Umbilical cord (tissue), 2 donors: ENCODE measurements at places on chromosomes 7 and 10. TPM values are rescaled to one million over a fixed set of nuclear protein-coding genes. Genes with fewer than 3 reads are reported as not detected.

DNA sequence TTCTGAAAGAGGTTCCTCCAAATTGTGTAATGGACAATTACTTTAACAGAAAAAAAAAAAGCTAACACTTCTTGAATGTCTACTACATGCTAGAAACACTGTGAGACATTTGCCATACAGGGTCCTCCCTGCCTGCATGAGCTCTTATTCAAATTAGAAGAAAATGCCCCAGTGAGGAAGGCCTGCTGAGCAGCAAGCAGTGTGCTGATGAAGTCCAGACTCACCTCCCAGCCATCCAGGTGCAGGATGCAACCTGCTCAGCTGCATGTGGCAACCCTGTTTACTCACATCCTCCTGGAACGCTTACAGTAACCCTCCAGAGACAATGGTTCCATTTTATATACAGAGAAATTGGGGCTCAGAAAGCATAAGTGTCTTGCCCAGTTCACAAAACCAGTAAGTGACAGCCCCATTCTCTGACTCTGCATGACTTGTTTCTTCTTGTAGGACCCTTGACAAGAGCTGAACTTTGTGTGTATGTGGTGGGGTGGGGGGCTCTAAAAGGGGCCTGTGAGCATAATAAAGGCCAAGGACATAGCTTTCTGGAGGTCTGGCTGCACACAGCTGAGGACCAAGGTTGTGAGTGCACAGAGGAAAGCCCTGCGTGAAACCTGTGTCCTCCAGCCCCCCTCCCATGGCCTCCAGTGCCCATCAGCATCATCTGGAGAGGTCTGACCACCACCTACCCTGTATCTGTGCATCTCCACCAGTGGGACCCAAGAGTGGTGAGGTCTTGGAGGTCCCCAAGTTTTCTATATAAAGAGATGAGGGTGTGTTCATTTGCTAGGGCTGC lies 387.8 kb downstream of the GRID1 start:
- DNase-seq = peak; percentile 22

DNA sequence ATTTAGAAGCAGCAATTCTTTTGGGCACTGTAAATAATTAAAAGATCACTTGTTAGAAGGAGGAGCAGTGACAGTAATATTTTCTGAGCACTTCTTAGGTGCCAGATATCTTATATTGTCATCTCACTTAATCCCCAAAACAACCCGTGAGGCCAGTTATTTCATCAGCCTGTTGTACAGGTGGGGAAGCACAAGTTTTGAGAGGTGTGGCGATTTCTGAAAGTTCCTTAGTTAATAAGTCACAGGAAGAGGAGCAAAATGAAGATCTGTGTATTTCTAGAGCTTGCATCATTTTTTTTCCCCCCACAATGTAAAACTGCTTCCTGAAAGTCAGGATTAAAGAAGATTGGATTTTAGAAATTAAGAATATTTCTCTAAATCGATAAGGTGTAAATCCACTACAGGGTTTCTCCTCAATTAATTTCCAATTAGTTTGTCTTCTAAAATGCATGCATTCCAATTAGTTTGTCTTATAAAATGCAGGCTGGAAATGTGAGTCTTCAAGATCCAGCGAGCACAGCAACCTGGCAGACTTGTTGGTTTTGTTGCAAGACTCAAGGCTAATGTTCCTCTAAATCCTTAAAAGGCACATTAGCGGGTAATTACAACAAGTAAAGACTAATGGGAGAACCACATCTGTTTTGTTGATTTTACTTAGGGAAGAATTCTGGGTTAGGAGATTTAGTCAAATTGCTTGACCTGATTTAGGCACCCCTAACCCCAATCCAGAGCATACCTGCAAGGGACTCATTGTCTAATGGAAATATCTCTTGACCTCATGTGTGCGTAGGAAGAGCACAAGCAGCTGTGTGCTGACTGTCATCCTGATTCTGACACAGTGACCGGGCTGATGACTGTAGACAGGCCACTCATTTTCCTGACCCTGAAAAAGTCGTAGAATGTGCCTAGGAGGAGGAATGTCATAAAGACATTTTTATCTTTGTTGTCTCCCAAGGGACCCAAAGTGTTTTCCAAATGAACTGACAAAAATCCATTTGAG lies 272.0 kb downstream of the BAMBI start:
- no peak for DNase-seq

GRCh38 chr7:71793251-71793650 lies 618.9 kb downstream of the CALN1 start:
- no peak for DNase-seq

DNA sequence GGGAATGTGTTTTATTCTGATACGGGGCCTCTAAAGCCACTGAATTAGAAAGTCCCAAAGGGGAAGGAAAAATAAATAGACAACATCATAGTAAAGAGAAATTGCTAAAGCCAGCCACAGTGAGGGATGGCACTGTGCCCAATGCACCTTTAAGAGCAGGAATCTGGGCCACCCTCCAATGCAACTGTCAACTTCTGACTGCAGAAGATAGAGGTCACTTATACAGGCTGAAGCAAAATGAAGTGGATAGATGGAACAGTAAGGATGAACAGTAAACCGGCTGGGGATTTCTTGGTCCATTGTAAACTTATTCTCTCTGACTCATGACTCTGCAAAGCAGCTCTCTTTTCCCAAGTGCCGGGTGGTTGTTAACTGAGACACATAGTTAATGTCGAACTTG lies 54.0 kb upstream of the KCNIP2 start:
- no peak for DNase-seq

- no peak for DNase-seq
Measured at GRCh38 chr10:13110908-13111307, 10.9 kb downstream of the OPTN start.

DNA sequence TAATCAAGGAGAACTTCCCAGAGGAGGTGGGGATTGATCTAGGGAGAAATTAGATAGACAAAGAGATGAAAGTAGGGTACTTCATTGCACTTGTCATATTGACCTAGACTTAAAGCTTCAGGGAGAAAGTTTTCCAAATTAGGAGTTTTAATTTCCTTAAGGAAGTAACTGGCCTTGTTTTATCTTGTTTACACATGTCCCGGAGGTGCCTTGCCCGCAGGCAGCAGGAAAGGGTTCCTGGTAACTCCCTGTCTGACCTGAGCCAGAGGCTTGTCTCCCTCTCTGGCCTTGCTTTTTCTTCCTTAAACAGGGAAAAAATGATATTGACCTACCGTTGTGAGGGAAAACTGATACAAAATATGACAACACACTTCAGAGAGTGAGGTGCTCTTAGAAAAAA lies 181.6 kb downstream of the EVX1 start:
- DNase-seq = no peak

- no peak for DNase-seq
Measured at GRCh38 chr10:5685764-5686240, 1.2 kb downstream of the TASOR2 start.

GRCh38 chr7:136183981-136184380 lies 206.8 kb upstream of the MTPN start:
- peak; percentile 59 for DNase-seq

DNA sequence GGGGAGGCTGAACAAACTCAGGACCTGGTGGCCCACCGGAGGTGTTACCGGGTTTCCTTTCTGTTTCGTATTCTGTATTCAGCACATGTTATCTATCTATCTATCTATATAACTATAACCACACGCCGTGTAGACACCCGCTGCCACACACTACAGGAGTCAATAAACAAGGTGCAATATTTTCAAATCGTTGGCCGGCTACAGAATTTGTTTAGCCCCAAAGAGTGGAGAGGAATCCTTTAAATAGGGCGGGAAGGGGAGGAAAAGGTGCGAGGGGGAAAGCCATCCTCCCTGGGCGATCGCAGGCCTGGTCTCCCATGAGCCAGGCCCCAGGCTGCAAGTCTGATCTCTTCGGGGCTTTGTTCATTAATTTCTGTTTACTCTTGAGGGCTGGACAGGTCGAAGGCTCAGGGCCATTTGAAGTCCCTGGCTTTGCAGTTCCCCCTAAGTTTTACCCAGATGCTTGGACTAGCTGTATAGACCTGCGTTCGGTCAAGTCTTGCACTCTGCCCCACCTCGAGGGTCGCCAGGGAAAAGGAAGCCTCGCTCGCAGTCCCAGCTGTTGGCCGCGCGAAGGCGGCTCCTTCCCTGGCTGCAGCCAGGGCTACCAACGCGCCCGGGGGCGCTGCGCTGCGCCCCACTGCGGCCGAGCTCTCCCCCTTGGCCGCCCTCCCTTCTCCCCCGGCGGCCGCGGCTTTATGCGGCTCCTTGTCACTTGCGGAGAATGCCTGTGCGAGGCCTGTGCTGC lies 3.8 kb downstream of the NKX2-3 start:
- DNase-seq = no peak

- DNase-seq = no peak
Measured at GRCh38 chr7:140881507-140882228, 43.1 kb downstream of the BRAF start.

GRCh38 chr10:106931159-106931852 lies 233.2 kb downstream of the SORCS1 start:
- peak; percentile 5 for DNase-seq

DNA sequence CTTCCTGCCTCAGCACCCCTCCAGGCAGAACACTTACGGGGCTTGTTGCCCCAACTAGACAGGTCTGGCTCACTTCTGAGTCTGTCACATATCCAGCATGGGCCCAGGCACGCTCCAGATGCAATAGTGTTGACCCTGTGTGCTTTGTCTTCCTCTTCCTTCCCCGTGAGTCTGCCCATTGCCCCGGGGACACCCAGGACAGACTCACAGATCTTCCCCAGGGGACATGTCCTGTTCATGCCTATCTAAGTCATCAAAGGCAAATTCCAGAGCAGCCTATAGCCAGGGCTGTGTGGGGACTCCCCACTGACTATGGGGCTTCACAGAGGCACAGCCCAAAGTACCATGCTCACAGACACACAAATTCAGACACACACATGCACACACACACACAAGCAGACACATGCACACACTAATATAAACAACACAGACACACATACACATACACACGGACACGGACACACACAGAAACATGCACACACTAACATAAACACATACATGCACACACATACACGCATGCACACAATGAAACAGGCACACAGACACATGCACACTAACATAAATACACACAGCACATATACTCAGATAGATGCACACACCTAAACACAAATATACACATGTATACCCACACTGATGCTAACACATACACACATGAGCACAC lies 175.8 kb downstream of the KCNMA1 start:
- no peak for DNase-seq

DNA sequence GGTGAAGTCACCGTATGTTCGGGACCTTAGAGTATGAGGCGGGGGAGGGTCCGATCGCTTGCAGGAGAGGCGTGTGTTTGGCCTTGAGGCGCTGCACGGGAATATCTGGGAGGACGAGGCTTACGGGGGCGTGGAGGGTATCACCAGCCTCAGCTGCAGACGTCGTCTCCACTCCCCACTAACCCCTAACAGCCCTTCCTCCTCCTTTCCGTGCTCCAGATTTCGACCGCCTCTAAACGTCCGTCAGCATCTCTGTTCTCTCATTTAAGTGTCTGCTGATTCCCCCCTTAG lies 23.5 kb upstream of the ZNF12 start:
- DNase-seq = no peak

GRCh38 chr7:48192996-48193395 lies 21.7 kb downstream of the ABCA13 start:
- DNase-seq = no peak

- peak; percentile 55 for DNase-seq
Measured at GRCh38 chr10:29030900-29031299, 258.0 kb upstream of the LYZL1 start.

- DNase-seq = no peak
Measured at GRCh38 chr10:119367841-119368549, 160.6 kb downstream of the GRK5 start.

- DNase-seq = no peak
Measured at GRCh38 chr10:67793313-67793712, 44.7 kb downstream of the DNAJC12 start.

DNA sequence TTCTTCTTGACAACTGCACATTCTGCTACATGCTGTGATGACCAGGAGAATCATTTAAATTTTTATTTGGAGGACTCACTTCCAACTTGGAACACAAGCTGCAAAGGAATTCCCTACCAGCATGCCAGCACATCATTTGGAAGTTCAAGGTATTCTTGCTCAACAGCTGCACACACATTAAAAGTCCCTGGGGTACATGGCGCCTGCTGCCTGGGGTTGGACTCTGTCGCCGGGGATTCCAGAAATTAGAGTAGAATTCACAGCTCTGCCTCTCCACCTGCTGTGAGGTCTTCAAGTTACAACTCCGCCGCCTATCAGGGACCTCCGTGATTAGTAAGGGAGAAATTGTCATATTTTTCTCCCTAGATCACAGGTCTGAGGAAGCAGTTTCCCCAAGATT lies 1.1 kb downstream of the ZNF32 start:
- no peak for DNase-seq

DNA sequence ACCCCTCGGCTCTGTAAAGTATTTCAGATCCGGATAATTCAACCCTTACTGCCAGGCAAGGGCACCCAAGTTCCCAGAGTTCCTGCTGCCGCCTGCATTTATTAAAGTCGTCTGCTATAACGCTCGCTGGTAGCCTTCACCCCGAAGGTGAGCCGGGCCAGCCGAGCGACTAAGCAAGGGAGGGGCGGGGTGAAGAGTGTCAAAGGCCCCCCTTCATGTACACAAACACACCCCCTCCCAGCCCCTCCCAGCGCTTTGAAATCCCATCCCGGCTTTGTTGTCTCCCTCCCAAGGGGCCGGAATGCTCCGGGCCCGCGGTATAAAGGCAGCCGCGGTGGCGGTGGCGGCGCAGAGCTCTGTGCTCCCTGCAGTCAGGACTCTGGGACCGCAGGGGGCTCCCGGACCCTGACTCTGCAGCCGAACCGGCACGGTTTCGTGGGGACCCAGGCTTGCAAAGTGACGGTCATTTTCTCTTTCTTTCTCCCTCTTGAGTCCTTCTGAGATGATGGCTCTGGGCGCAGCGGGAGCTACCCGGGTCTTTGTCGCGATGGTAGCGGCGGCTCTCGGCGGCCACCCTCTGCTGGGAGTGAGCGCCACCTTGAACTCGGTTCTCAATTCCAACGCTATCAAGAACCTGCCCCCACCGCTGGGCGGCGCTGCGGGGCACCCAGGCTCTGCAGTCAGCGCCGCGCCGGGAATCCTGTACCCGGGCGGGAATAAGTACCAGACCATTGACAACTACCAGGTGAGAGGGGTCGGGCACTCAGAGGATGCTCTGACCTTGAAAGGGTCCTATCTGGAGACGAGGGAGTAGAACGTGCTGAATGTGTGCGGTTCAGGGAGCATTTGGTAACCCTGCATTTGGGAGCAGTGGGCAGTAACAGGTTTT lies at the start of gene DKK1:
Gene DKK1 (plus strand): TSS at position 349 of the 889 bp plus-strand sequence. CDS start 154 bp downstream, at position 503.
- DNase-seq = peak; percentile 85

DNA sequence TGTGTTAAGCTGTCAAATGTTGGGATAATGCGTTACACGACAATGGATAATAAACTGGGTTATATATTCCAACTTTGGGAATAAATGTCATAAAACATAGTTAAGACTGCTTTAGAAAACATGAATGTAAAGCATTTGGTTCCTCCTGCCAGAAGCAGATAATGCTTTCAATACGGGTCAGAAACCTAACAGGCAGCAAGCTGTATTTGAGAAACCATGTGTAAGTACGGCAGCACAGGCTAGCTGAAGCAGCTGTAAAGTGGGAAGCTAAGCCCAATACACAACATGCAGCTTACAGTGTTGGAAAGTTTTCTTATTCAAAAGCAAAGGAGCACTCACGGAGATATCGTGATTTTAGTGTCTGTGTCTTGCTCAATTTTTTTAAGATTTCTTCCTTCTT lies 46.5 kb downstream of the MALSU1 start:
- no peak for DNase-seq

FAM13C gene
- 9.4 TPM for total RNA-seq

MGMT gene
- total RNA-seq = 22.1 TPM

LIPN gene
- not detected for total RNA-seq

ABCC2 gene
- 0.72 TPM for total RNA-seq

CPXM2 gene
- 122 TPM for total RNA-seq

GBX1 gene
- not detected for total RNA-seq

FKBP6 gene
- total RNA-seq = 0.72 TPM

HTR5A gene
- 0.96 TPM for total RNA-seq

DEPP1 gene
- 11.6 TPM for total RNA-seq

POR gene
- total RNA-seq = 71.5 TPM

MNX1 gene
- total RNA-seq = 3.4 TPM
